ENCODE measurements at places on chromosomes 13 and 19.

- no peak for DNase-seq
These were observed 518.1 kb downstream of the UQCRFS1 start for GRCh38 chr19:28694812-28695211.

- peak; percentile 41 for DNase-seq
These were observed 148.3 kb downstream of the PDS5B start for GRCh38 chr13:32734511-32734910.

DNA sequence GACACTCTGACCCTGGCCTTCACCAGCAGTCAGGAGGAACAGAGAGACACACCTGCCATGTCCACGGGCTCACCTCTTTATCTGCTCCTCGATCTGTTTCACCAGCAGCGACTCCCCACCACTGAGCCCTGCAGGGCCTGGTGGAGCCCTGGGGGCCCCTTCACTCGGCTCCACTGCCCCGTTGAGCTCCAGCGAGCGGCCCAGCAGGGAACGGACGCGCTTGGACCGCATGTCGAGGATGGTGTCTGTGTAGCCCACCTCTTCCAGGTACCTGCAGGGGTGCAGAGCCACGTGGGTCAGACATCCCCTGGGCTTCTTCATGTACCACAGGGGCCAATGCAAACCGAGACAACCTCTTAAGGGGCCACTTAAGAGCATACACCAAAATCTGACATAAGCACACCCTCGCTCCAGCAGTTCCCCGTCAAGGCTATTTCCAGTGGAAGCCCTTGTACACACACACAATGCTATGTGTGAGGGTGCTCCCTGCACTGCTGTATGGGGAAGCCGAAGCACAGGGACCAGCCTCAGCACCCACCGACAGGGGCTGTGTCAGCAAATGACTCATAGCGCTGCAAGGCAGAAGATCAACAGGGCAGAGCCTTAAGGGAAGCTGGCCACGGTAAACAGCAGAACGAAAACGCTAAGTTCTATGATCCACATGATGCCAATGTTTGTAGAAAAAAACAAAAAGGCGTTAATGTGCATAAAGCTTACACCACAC, 12.7 kb upstream of the FKRP start:
- DNase-seq, result no peak

DNA sequence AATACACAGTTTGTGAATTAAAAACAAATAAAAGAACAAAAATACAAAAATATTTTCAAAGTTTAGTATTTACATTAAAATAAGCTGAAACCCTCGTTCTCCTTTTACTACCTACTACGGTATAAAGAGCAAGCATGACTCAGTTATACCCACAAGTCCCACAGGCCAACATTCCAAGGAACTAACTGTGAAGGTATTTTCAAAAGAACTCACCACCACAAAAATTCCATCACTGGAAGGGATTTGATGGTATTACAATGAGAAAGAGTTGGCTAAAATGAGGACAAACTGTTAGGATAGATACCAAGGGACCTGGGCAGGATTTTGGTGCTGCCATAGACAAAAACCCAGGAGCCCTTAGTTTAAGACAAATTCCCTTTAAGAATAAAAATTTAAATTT, 122.7 kb downstream of the TBC1D4 start:
- DNase-seq, result peak; percentile 98

GRCh38 chr13:44021422-44021821, 141.7 kb downstream of the LACC1 start:
- DNase-seq, result peak; percentile 71

GRCh38 chr19:3510727-3511126, 4.6 kb downstream of the FZR1 start:
- no peak for DNase-seq
